Activated CD8-positive, alpha-beta T cell treated with anti-CD3 and anti-CD28 coated beads, Interleukin-2, amount 10 ng/mL, durations not matched to agents 7 days and 5 days (primary cell): ENCODE measurements at places on chromosomes 2 and 18. TPM values are rescaled to one million over a fixed set of nuclear protein-coding genes. Genes with fewer than 3 reads are reported as not detected.
A peak's percentile ranks its signal among the peaks of the same experiment; 100 is the strongest.

SMPD4 gene
- 83.9 TPM for total RNA-seq

DNA sequence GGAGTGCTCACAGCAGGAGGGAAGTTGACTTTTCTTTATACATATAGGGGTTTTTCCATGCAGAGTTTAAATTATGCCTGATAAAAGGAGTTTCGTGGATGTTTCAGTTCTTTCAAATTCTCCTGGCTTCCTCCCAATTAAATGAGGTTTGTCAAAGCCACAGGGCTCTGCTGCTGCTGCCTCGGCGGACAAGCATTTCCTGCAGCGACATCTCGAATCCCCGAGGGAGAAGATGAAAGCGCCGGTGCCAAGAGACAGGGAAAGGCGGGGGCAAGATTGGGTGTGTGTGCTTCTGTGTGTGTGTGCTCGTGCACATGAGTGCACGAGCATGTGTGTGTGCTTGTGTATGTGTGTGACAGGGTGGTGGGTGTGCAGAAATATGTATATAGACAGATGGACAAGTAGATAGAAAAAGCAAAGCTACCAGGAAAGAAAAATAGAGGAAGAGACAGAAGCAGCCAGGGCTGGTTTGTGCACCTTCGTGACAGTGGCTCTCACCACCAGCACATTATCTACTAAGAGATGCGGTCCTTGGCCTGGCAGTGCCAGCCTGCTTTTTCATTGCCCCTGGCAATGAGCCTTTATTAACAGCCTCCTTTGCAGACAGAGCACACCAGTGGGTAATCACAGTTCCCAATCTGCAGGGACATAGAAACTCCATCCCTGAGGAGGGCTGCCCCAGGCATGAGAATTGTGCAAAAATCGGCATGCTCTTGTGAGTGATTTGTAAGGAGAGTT is 76.2 kb downstream of the CDK15 start:
- no peak for DNase-seq

DNA sequence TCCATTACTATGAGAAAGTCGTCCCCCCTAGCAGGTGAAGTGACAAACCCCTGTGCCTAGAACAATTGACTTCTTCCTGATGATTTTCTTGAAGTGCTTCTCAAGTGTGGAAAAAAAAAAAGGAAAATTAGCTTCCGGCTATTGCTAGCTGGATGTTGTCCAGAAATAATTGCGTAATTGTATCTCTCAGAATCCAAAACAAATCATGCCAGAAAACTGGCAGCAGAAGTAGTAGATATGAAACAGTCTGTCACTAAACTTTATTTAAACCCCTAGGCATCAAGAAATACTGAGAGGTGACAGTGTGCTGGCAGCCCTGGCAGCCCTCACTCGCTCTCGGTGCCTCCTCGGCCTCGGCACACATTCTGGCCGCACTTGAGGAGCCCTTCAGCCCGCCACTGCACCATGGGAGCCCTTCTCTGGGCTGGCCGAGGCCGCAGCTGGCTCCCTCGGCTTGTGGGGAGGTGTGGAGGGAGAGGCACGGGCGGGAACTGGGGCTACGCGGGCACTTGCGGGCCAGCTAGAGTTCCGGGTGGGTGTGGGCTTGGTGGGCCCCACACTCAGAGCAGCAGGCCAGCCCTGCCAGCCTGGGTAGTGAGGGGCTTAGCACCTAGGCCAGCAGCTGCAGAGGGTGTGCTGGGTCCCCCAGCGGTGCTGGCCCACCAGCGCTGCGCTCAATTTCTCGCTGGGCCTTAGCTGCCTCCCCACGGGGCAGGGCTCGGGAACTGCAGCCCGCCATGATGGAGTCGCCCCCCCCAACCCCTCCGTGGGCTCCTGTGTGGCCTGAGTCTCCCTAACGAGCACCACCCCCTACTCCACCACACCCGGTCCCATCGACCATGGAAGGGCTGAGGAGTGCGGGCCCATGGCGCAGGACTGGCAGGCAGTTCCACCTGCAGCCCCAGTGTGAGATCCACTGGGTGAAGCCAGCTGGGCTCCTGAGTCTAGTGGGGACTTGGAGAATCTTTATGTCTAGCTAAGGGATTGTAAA is 80.5 kb upstream of the ABCA12 start:
- no peak for DNase-seq

DNA sequence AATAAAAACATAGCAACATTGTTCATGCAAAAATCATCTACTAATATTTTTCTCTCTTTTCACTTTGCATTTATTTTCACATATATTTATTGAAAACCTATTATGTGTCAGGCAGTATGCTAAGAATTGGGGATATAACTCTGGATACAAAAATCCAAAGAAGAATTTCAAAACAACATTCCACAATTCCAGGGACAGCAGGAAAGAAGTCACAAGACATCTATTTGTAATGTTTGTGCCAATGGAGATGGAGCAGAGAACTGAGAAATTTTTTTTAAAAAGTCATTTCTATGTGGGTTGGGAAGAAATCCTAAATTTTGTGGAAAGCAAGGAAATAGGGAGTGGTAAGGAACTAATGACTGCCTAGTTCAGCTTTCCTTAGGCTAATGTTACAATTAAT is 128.6 kb upstream of the TLK1 start:
- DNase-seq: no peak

GRCh38 chr18:10134204-10134603 is 220.4 kb downstream of the VAPA start:
- DNase-seq: no peak

HOXD12 gene
- total RNA-seq: not detected

- DNase-seq: no peak
Observed at GRCh38 chr2:38533757-38534545, 68.8 kb downstream of the HNRNPLL start.

RBKS gene
- total RNA-seq: 1.5 TPM

DNA sequence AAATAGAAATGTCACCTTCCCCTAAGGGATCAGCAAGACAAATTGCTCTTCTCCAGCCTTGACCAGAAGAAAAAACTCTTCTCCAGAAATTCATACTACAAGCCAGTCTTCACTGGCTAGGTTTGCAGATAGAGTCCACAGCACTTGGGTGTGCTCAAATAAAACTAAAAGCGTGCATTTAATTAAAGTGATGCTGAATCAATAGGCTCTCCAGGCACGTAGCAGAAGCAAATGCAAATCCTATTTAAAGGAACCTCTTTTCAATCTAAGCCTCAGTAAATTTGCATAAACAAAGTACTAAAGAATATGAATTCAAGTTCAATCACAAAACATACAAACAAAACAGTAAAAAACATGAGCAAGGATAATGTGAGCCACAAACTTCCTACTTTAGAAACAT is 744.4 kb upstream of the FANCL start:
- no peak for DNase-seq

DNA sequence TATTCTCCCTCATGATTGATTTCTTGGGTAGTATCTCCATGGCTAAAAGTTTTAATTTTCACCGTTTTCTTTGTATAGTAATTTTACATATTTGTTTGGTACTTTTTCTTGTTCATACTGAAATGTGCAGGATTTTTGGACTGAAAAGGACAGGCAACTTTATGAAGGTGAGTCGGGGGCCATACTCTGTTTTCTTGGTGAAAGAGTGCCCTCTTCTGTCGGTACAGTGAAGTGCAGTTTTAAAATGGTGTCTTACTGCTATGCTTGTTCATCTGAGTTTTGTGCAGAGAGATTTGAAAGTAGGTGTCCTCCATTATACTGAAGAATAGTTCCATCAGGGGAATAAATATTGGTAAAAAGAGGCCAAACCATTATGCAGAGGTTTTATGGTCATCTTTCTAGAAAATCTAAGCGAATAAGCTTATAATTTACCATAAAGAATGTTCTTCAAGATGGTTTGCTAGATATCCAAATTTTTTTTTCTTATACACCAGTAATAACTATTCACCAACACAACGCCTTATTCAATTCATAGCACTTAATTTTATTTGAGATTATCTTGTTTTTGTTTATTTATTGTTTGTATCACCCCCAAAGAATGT is 8.7 kb upstream of the SERPINB13 start:
- peak; percentile 35 for DNase-seq

- DNase-seq: no peak
Observed at GRCh38 chr2:36405183-36405582, 49.6 kb downstream of the CRIM1 start.

GRCh38 chr18:59912007-59912550 is 12.3 kb downstream of the PMAIP1 start:
- DNase-seq: no peak

DNA sequence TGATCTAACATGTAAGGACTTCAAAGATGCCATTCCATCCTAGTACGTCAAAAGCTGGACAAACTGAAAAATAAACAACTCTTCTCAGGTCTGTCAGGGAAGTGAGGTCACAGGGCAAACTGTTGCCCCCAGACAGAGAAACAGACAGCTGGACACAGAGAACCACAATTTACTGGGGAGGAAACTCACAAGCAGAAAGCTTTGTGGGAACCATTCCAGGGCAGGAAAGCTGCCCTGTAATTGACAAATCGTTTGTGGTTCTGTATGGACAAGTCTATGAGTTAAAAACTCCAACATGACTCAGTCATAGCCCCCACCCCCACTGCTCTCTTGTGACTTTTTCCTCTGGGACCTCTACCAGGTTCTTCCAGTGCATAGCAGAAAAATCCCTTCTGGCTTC is 28.4 kb downstream of the MCEE start:
- DNase-seq: no peak

GRCh38 chr2:128233790-128234395 is 84.8 kb downstream of the HS6ST1 start:
- DNase-seq: no peak

DNA sequence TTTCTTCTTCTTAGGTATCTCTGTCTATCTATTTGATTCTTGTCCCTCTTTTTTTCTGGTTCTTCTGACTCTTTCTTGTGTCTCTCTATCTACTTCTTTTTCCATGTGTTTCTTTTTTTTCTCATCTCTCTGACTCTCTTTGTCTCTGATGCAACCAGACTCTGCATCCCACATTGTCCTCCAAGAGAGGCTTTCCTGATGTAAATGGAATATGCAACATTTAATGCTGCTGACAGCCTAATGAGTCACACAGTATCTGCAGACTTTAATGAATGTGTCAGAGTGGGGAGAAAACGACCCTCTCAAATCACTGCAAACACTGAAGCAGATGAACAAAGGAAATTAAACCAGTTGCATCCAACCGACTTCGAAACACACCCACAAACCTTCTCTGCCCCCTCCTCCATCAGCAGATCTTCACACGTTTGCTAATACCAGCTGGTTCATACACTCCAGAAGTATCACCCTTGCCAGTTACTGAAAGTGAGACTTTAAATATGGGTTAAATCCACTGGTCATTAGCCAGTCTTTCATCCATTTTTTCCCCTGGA is 351.5 kb downstream of the TXNL1 start:
- DNase-seq: no peak
